Natural killer cell treated with Interleukin-12 subunit alpha and Interleukin-12 subunit beta and Interleukin-15 and Interleukin-18, amount 100 ng/mL, for 72 hours (primary cell): ENCODE measurements at places on chromosomes 1 and 21.

- H3K4me1 ChIP-seq = no peaks in the 10 kb centered on the region
- H3K27me3 ChIP-seq = no peaks in the 10 kb centered on the region
- no peak overlapping the region for H3K4me3 ChIP-seq
- DNase-seq = no peak
- no peak overlapping the region for H3K27ac ChIP-seq
- no peaks in the 10 kb centered on the region for H3K36me3 ChIP-seq
Observed at GRCh38 chr1:54105080-54105479, 47.7 kb downstream of the CDCP2 start.

- H3K4me1 ChIP-seq = no peaks in the 10 kb centered on the region
- H3K4me3 ChIP-seq = no peak overlapping the region
- no peak for DNase-seq
- peaks cover 9% of the 10 kb centered on the region for H3K27me3 ChIP-seq
- no peak overlapping the region for H3K27ac ChIP-seq
Observed at GRCh38 chr1:112402682-112403643, 6.9 kb downstream of the CTTNBP2NL start.

- H3K4me3 ChIP-seq = peak overlapping the region; percentile 73
- H3K36me3 ChIP-seq = peaks cover 15% of the 10 kb centered on the region
- peaks cover 71% of the 10 kb centered on the region for H3K4me1 ChIP-seq
- no peak for DNase-seq
- H3K27ac ChIP-seq = peak overlapping the region; percentile 75
- no peaks in the 10 kb centered on the region for H3K27me3 ChIP-seq
Observed at GRCh38 chr1:112636056-112636455, 16.4 kb downstream of the CAPZA1 start.

- no peaks in the 10 kb centered on the region for H3K36me3 ChIP-seq
- no peaks in the 10 kb centered on the region for H3K4me1 ChIP-seq
- DNase-seq = no peak
- H3K27ac ChIP-seq = no peak overlapping the region
- H3K27me3 ChIP-seq = peaks cover 34% of the 10 kb centered on the region
Observed at GRCh38 chr1:158022554-158023312, 29.3 kb downstream of the KIRREL1 start.

GRCh38 chr1:178774263-178774662 is 49.2 kb downstream of the RALGPS2 start:
- DNase-seq = no peak
- H3K4me3 ChIP-seq = no peak overlapping the region
- H3K36me3 ChIP-seq = no peaks in the 10 kb centered on the region
- H3K27me3 ChIP-seq = no peaks in the 10 kb centered on the region
- H3K4me1 ChIP-seq = no peaks in the 10 kb centered on the region

DNA sequence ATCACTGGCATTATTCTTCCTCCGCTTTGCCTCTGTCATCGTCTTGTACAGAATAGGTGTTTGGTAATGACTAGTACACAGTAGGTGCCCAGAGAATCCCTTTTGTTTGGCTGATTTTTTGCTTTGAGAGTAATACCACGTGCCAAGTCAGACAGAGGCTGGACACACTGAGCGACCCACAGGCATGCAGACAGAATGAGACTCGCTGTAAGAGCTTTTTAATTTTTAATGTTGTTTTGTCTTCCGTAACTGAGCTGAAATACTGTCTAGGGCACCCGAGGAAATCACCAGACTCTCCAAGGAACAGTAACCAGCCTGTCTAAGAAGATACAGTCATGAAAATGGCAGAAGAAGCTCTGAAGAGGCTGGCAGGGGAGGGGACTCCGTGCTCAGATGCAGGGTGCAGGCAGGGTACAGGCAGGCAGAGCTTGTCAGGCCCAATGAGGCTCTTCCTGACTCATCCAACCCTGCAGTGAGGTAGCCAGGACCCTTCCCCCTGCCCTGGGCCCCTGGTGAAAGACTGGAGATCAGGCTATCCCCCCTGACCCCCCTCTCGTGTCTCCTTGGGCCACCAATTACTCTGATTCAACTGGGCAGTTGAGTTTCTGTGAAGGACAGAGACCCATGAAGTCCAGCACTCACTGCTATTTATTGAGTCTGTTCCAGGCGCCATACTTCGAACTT is 60.1 kb upstream of the ECE1 start:
- no peak overlapping the region for H3K27ac ChIP-seq
- no peak for DNase-seq
- H3K4me3 ChIP-seq = no peak overlapping the region
- H3K27me3 ChIP-seq = no peaks in the 10 kb centered on the region

- H3K4me1 ChIP-seq = peaks cover 24% of the 10 kb centered on the region
- peaks cover 7% of the 10 kb centered on the region for H3K36me3 ChIP-seq
- DNase-seq = no peak
- H3K4me3 ChIP-seq = peak overlapping the region; percentile 42
- peaks cover 6% of the 10 kb centered on the region for H3K27me3 ChIP-seq
- no peak overlapping the region for H3K27ac ChIP-seq
Observed at GRCh38 chr1:205214756-205215155, 3.3 kb upstream of the DSTYK start.

- H3K4me1 ChIP-seq = peaks cover 40% of the 10 kb centered on the region
- peak overlapping the region; percentile 7 for H3K27ac ChIP-seq
- H3K27me3 ChIP-seq = peaks cover 16% of the 10 kb centered on the region
- H3K36me3 ChIP-seq = no peaks in the 10 kb centered on the region
- DNase-seq = no peak
- H3K4me3 ChIP-seq = peak overlapping the region; percentile 53
Observed at GRCh38 chr1:65395887-65396612, 24.4 kb upstream of the LEPR start.

GRCh38 chr1:110235181-110235833 is 25.2 kb downstream of the KCNC4 start:
- peaks cover 14% of the 10 kb centered on the region for H3K27me3 ChIP-seq
- H3K4me1 ChIP-seq = peaks cover 3% of the 10 kb centered on the region
- H3K4me3 ChIP-seq = no peak overlapping the region
- no peak overlapping the region for H3K27ac ChIP-seq
- no peak for DNase-seq

DNA sequence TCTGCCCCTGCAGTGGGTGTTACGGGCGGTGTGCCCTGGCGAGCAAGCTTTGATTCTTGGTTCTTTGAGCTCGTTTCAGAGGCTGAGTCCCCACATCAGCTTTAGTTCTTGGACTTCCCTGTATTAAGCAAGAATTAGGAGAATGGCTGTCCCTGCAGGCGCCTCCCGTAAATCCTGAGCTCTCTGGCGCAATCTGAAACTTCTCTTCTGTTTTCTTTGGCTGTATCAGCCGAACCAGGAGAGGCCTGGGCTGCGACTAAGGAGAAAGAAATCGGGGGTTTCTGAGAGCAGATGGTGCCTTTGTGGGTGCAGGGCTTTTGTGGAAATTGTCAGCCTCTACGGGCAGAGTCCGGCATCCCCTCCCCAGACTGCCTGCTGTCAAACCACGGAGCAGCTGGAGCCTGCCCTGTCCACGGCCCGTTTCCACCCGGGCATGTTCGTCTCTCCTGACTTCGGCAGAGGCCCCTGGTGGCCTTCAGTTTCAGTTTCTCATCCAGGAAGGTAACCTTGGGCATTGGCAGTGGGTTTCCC is 17.9 kb downstream of the CSTB start:
- no peak overlapping the region for H3K27ac ChIP-seq
- H3K4me1 ChIP-seq = peaks cover 5% of the 10 kb centered on the region
- no peaks in the 10 kb centered on the region for H3K27me3 ChIP-seq
- H3K36me3 ChIP-seq = no peaks in the 10 kb centered on the region
- no peak overlapping the region for H3K4me3 ChIP-seq
- no peak for DNase-seq

DNA sequence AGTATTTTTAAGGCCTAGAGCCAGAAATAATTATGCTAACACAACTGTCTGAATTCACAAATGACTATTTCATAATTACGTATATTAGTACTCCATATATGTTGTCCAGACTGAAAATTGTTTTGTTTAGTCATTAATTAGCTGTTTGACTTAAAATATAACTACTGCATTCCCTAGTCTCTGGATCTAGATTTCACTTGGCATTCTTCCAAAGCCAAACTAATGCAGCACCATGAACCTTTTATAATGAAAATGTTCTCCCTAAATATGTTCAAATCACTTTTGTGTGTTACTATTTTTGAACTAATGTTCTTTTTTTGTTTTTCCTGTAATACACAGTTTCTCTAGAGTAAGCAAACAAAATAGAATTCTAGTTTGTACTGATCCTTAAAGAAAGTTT is 46.1 kb downstream of the CAMTA1 start:
- H3K27me3 ChIP-seq = no peaks in the 10 kb centered on the region
- H3K4me1 ChIP-seq = peaks cover 5% of the 10 kb centered on the region
- DNase-seq = no peak
- H3K27ac ChIP-seq = no peak overlapping the region
- no peaks in the 10 kb centered on the region for H3K36me3 ChIP-seq

GRCh38 chr1:16235944-16236510 is 956 bp downstream of the CPLANE2 start:
- no peaks in the 10 kb centered on the region for H3K27me3 ChIP-seq
- peaks cover 16% of the 10 kb centered on the region for H3K4me1 ChIP-seq
- no peak for DNase-seq
- H3K27ac ChIP-seq = peak overlapping the region; percentile 71
- H3K4me3 ChIP-seq = peak overlapping the region; percentile 82
- H3K36me3 ChIP-seq = no peaks in the 10 kb centered on the region

DNA sequence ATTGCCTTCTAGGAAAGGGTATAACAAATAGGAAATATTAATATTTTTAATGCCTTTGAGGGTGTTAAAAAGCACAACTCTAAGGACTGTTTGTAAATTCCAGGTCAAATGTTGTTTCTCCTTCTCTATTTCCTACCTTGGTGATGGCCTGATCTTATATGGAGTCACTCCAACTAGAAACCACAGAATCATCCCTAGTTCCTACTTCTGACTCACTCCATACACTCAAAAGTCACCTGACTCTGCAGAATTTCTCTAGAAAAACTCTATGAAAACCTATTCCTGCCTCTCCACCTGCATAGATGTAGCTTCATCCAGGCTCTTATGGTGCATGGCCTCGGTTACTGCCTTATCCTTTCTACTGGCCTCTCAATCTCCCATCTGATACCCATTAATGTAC is 14.5 kb downstream of the RGS4 start:
- no peak overlapping the region for H3K27ac ChIP-seq
- no peak overlapping the region for H3K4me3 ChIP-seq
- H3K36me3 ChIP-seq = no peaks in the 10 kb centered on the region
- peaks cover 2% of the 10 kb centered on the region for H3K27me3 ChIP-seq
- no peaks in the 10 kb centered on the region for H3K4me1 ChIP-seq

DNA sequence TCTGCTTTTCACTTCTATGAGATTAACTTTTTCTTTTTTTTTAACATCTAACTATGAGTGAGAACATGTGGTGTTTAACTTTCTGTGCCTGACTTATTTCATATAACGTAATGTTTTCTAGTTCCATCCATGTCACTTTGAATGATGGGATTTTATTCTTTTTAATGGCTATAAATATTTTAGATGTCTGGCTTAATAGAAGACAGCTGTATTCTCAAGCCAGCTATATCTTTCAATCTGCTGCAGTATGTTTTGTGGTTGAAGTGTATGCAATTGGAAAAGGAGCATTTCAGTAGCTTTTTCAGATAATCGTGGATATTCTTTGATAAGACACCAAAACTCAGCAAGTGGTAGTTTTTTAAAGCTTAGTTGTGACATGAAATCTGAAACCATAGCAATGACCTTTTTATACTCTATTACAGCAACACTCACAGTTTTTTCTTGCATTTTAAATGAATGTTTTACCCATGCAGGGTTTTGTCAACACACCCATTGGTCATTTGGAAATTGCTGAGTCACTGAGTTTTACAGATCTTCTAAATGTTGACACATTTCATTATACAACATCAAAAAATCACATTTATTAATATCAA is 5.7 kb upstream of the SVBP start:
- H3K36me3 ChIP-seq = no peaks in the 10 kb centered on the region
- H3K4me3 ChIP-seq = no peak overlapping the region
- DNase-seq = no peak
- peaks cover 9% of the 10 kb centered on the region for H3K4me1 ChIP-seq
- H3K27me3 ChIP-seq = no peaks in the 10 kb centered on the region
